ENCODE measurements at places on chromosomes 1 and 21. TPM values are rescaled to one million over a fixed set of nuclear protein-coding genes. Genes with fewer than 3 reads are reported as not detected.

The TTC22 gene
- total RNA-seq = 6.0 TPM

The DENND2D gene
- 58.6 TPM for total RNA-seq

The ERRFI1 gene
- 1.4 TPM for total RNA-seq

The ETNK2 gene
- 0.44 TPM for total RNA-seq

The S100A4 gene
- 398 TPM for total RNA-seq
